ENCODE measurements at places on chromosomes 4 and X.

DNA sequence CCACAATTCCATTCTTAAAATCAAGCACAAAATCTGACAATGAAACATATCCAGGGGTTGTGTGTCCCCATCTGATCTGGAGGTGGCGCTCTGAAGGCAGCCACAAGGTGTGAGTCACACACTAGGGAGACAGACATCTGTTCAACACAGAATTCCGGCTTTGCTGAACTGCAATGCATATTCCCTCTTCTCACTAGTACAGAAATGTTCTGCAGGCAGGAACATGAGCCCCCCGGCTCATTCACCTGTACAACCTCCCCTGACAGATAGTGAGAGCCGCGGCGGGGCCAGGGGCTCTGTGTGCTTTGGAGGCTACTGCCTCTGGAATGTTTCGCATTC is 41.9 kb downstream of the WDR1 start:
- DNase-seq: no peak

DNA sequence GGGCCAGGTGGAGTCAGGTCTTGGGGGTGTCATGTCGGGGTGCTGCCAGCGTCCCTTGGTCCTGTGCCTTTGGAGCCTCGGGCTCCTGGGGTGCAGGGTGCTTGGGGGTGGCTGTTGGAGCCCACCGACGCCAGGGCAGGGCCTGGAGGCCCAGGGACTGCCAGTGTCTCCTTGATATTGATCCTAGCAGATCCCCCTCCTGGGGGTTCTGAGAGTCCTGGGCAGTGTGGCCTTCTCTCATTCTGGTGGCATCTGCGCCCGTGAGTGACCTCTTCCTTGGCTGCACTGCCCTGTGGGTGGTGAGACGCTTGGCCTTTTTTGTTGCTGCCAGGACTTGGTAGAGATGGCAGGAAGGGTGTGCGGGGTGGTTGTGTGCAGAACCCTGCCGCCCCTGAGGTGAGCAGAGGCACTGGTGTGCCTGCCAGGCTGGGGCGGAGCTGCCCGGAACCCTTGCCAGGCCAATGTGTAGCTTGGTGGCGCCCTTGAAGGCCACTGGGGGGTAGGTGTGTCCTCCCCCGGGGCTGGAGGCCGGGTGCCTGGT is 7.0 kb downstream of the NAT8L start:
- DNase-seq: no peak

DNA sequence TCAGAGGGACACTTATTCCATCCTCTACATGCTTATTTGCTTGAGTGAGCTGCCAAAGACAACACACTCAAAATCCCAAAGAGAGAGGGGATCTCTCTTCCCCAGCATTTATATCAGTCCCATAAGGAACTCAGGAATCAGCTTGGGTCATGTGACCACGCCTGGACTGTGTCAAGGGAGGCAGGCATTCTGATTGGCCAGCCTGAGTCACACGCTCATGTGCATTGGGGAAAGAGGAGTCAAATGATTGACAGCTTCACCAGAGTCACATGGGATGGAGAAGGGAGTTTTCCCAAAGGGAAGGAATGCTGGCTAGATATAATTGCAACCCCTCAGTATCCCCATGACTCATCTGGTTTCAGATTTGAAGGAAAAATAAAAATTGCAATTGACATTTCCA is 49.0 kb downstream of the RWDD4 start:
- DNase-seq: no peak

- no peak for DNase-seq
Observed at GRCh38 chrX:154457491-154458115, 478 bp upstream of the PLXNA3 start.

- no peak for DNase-seq
Observed at GRCh38 chr4:1413204-1413663, 7.0 kb upstream of the NKX1-1 start.

DNA sequence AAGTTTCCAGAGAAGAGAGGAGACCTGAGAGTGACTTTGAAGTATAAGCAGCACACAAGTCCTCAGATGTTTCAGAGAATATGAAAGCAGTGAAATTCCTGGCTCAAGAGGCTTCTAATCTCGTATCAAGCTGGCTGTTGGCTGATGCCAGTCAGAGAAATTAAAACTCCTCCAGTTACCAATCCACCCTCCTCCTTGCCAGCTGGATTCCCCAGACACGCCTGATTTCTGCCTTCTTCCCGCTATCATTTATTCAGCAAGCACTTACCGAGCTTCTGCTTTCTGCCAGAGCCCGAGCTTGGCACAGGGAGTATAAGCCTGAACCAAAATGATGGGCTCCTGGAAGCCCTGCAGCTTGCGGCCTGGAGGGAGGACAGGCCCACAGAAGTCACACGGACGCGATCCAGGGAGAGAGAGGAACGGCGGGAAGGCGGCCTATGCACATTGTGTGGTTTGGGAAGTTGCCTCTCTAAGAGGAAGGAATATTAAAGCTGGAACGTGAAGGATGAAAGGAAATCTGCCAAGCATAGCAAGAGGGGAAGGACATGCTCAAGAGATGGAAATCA is 102.4 kb upstream of the TBL1X start:
- DNase-seq: no peak

GRCh38 chrX:98380106-98380505 is 1496.4 kb downstream of the RPA4 start:
- DNase-seq: no peak

- DNase-seq: no peak
Observed at GRCh38 chr4:143587703-143588102, 74.2 kb downstream of the SMARCA5 start.

DNA sequence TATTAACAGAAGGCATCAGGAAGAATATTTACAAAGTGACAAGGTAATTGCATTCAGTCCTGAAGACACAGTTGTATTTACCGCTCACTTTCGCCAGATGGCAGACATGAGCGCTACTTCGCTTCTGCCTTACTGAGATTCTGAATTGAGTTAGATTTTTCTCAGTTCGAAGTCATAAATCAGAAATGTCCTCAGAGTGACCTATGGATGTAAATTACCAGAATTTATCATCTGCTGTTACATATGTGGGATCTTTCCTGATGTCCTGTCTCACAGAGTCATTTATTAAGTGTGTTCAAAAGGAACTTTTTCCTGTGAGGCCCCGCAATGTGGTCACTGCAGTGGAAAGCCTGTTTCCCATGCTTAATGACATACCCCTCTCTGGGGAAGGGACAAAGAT is 97.3 kb upstream of the DCLK2 start:
- DNase-seq: no peak

DNA sequence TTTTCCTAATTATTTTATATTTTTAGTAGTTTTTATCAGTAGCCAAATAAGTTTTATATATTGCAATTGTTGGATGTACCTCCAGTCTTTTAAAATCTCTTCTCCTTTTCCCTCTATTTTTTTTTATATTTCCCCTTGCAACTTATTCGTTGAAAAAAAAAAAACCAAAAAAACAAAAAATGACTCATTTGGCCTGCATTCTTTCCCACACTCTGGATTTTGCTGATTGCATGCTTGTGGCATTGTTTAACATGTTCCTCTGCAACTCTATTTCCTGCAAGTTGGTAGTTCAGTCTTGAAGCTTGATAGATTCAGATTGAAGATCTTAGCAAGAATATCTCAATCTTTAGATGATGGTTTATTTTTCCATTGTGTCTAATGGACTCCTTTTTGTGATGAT is 260.6 kb upstream of the BOD1L1 start:
- no peak for DNase-seq

DNA sequence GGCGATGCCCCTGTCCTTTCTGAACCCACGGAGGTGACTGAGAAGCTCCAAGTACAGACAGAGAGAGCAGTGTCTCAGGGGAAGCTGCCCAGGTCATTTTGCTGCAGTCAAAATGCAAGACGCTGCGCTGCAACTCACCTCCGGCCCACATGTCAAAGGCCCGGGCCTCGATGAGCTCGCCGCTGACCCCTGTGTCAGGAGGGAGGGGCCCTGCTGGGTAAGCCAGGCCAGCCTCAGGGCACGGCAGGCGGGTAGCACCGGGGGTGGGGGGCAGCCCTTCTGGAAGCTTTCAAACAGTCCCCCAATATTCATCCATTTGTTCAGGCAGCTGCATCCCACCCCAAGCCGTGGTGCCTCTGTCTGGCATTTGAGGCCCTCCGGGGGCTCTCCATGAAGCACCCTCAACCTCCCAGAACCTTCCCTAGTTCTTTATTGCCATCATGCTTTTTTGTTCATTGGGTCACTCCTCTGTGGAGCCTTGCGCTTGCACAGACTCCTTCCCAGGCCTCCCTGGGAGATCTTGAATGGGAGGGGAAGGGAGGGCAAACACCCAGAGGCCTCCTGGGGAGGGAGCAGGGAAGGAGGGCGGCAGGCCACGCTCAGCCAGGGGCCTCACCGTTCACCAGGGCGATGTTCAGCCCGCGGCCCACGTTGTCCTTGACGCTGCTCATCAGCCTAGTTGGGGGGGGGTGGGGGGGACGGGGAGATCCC is 8.2 kb downstream of the FAM3A start:
- no peak for DNase-seq

GRCh38 chr4:91909963-91910362 is 393.8 kb upstream of the GRID2 start:
- no peak for DNase-seq

GRCh38 chr4:81211956-81212355 is 3.1 kb downstream of the PRKG2 start:
- DNase-seq: no peak

GRCh38 chrX:153865685-153866084 is 20.3 kb downstream of the L1CAM start:
- DNase-seq: no peak

DNA sequence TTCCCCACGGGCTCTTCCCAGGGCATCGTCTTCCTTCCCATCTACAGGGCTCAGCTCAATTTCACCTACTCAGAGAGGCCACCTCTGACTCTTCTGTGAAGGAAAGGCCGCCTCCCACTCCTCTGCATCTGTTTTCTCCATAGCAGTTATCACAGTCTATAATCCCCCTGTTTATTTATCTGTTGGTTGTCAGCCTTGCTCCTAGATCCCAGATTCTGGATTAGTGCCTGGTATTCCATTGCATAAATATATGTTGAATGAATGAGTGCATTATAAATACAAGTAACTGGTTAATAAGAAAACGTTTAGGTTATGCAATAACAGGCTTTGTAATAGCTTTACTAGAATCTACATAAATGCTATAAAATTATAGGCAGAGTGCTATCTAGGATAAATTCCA is 52.9 kb downstream of the NSG1 start:
- DNase-seq: no peak

DNA sequence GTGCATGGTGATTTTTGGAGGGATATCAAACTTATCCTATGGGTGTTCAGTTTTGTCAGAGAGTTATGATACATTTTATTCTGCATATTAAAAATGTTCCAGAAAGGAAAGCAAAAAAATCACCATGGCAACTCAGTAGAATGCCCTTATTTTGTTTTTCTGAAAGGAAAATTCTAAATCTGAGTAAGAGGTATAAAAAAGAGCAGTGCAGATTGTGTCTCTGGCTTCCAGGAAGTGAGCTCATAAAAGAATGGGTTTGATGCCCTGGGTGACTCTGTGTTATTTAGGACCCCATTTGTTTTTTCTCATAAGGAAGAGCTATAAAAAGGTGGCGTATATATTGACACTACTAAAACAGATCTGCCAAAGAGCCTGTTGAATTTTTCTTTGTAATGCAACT is 128.8 kb downstream of the UCHL1 start:
- DNase-seq: no peak

GRCh38 chr4:105495667-105496066 is 21.8 kb upstream of the PPA2 start:
- no peak for DNase-seq

GRCh38 chr4:147723326-147723725 is 8.6 kb upstream of the ARHGAP10 start:
- no peak for DNase-seq

DNA sequence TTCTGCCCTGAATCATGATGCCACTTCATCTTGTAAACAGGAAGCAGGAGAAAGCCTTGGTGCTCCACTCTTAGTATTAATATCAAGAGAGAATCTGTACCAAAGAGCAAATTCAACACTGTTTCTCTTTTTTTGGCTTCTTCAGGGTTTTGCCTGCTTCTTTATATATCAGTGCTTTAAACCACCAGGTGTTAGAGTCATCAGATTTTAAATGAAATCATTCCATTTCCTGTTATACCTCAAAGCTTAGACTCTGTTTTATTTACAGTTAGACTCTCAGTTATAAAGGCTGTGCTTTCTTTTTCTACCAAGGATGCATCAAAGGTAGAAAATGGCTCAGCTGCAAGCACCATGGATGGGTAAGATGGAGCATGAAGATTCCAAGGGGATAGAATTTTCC is 350.9 kb downstream of the CAMK2D start:
- no peak for DNase-seq

DNA sequence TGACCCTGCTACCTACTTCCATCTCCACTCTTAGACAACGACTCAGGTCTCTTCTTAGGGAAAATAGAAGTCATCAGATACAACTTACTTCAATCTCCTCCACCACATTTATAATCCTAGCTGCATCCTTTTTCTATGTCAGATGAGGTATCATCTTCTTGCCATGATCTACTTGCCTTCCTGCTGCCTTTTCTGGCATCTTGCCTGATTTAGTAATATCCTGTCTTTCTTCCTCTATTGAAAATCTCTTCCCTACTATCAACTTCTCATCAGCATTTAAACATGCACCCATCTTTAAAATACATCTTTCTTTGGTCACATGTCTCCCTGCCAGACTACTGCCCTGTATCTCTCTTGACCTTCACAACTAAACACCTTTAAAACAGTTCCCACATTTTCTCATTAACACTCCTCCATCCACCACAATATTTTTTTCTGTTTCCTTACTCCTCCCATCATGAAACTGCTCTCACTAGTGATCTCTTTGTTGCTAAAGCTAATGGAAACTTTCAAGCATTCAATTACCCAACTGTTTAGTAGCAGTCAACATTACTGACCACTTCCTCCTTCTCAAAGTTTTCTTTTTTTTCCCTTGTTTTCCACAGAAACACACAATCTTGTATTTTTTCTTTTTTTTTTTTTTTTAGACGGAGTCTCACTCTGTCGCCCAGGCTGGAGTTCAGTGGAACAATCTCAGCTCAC is 100.8 kb upstream of the CXorf66 start:
- DNase-seq: no peak

- DNase-seq: no peak
Observed at GRCh38 chr4:4837316-4837715, 22.1 kb upstream of the MSX1 start.

- no peak for DNase-seq
Observed at GRCh38 chrX:29662759-29663503, 552.4 kb upstream of the MAGEB2 start.

- no peak for DNase-seq
Observed at GRCh38 chrX:41024755-41025154, 60.5 kb upstream of the USP9X start.

DNA sequence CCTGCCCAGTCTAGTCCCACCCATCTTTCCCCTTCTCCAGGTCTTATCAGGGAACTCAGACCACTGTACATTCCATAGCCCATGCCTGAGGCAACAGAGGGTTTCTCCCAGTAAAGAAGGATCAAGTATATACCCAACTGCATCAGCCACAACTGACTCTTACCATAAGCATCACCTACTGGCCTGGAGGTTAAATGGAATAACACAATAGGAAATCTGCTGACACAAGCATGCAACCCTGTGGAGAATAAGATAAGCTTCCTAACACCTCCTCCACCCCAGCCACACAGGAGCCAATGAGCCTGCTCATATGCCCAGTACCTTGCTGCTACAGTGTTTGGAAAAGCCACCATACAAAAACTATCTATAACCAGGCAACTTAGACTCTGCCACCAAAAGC is 34.6 kb upstream of the PLK4 start:
- no peak for DNase-seq
